CD4-positive, alpha-beta T cell treated with Interleukin-1 beta for 1 hour (primary cell): ENCODE measurements at places on chromosomes 3 and 15.

GRCh38 chr15:79700951-79701480 lies 195.8 kb downstream of the MTHFS start:
- no peak for DNase-seq

DNA sequence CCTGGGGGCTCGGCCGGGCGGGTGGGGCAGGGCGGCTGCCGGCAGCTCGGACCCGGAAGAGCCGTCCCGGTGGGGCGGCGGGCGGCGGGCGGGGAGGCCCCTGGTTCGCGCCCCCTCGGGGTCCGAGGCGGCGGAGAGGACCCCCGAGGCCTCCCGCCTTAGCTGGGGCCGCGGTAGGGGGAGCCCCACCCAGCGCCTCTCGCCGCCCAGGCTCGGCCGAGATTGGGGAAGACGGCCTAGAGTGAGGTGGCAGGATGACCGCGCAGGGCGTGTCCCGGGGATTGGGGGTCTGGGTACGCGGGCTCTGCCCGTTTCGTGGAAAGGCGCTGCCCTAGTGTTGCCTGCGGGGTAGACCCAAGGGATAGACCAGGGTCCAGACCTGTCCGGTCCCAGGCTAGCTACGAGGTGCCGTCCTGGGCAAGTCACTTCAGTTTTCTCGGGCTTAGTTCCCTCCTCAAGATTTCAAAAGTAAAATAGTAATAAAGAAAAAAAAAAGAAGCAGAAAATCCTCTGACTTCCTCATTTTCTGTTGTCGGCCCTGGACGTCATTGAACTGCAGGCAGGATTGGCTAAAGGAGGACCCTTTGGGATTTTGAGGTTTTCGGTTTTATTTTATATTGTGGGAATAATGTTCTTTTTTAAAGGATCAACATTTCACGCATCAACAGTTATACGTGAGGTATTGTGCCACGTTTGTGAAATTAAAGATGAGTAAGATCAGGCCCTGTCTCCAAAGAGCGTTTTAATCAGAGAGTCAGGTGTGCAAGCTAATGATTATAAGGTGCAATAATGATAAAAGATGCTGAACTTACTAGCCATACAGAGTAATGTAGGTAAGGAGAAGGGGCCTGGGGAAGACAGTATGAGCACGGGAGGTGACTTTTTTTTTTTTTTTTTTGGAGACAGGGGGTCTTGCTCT lies 679 bp downstream of the IQGAP1 start:
- DNase-seq, result peak; percentile 77

DNA sequence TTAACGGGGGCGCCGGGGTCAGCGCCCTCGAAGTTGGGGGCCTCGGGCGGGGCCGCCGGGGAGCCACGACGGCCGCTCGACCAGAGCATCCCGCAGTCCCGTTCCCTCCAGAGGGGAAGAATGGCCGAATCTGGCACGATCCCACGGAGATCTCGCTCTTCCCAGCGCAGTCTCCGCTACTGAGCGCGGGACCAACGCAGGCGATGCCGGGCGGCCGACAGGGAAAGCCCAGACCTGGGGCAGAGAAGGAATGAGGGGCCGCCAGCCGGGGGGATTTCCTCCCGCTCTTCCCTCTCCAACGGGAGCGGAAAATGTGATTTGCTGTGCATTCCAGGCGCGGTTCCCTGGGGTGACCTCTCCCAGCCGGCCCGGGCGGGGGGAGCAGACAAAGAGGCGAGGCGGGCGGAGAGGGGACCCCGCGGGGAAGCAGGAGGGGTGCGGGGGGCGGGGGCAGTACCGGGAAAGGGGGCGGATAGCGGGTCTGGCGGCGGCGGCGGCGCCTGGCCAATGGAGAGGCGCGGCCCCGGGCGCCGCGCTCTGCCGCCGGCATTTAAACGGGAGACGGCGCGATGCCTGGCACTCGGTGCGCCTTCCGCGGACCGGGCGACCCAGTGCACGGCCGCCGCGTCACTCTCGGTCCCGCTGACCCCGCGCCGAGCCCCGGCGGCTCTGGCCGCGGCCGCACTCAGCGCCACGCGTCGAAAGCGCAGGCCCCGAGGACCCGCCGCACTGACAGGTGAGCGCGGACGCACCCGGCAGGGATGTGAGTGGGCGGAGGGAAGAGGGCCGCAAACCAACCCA lies at the start of gene GREM1:
TSS of gene GREM1 (plus strand) at position 579 of the 801 bp plus-strand sequence. CDS start 12,687 bp downstream, outside the sequence.
- DNase-seq, result no peak

DNA sequence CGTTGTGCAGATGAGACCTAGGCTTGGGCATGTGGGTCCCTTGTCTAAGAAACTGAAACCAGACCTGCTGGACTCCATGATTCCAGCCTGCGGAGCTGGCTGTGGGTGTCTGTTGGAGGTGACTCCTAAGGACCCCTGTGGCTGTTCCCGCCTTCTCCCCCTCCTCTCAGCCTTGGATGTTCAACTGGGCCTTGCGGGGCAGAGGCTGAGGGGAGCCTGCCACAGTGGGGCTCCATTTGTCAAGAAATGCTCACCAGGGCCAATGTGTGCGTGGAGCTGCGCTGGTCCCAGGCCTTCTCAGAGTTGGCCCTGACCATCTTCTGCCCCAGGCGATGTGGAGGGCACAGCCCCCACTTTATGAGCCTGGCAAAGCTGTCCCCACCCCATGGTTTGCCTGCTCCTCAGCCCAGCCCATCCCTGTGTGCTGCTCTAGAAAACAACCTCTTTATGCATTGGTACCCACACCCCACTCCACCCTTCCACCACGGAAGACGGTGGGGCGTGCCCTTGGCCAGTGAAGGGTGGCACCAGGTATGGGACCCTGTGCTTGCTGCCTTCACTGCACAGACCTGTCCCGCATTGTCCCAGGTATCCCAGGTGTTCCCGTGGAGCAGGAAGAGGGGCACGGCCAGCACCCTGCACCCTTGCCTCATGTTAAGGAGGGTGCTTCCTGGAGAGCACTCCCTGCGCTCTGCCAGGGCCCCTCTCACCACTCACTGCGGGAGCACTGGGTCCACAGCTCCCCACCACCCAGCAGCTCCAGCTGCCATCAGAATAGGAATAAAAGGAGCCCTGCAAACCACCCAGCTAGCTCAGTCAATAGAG lies 7.9 kb downstream of the MESP2 start:
- no peak for DNase-seq

DNA sequence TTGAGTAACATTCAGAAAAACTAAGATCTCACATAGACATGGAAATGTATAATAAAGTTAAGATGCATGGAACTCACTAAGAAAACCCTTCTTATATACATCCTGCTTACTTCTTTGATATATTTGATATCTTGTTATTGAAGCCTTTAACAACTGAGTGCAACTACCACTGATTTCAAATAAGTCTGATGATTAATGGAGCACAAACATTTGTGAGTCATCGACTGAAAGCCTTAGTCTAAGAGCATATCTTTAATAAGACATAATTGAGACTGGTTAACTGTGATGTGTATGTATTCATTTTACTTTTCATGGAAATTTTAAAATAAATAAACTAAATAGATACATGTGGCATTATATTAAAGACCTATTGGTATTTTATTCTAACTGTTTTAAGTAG lies 740.5 kb downstream of the EPHA3 start:
- DNase-seq, result no peak
